ENCODE measurements at places on chromosomes 4 and X.
A peak's percentile ranks its signal among the peaks of the same experiment; 100 is the strongest.

DNA sequence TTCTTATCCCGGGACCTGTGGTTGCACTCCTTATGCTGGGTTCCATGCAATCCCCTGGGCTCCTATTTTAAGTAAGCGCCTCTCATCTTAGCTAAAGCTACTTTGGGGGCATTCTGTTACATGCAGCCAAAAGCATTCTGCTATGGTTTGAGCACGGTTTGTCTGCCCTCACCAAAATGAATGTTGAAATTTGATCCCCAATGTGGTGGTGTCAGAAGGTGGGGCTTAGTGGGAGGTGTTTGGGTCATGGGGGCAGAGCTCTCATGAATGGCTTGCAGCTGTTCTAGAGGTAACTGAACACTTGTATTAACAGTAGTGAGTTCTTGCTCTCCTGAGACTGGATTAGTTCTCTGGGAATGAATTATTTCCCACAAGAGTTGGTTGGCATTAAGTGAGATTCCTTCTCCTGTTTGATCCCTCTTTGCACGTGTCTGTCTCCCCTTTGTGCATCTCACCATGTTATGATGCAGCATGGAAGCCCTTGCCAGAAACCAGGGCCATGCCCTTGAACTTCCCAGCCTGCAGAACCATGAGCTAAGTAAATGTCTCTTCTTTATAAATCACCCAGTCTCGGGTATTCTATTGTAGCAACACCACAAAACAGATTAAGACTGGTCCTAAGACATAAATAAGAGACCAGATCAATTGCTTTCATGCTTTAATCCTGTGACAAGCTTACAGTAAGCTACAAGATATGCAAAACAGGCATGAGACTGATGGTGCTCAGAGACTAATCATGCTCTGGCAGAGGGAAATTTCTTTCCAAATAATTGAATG, 141.8 kb downstream of the TSPAN5 start:
- no peak for DNase-seq

DNA sequence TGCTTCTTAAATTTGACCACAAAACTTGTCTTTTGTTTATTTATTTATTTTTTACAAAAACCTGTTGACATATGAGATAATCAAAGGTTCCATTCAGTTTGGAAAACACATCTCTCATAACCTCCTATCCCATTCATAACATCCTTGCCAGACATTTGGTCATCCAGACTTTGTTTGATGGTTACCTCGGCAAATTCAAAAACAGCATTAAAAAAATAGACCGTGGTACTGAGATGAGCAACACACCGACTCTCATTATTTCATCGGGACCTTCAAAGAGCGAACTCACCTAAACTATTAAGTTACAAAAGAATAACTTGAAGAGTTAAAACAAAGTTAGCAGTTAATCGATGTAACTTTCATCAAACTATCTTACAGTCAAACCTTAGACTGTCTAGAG, 85.8 kb upstream of the RPS6KA3 start:
- no peak for DNase-seq

- DNase-seq: peak; percentile 3
These were observed 68.1 kb upstream of the FTHL17 start for GRCh38 chrX:31139961-31140360.

DNA sequence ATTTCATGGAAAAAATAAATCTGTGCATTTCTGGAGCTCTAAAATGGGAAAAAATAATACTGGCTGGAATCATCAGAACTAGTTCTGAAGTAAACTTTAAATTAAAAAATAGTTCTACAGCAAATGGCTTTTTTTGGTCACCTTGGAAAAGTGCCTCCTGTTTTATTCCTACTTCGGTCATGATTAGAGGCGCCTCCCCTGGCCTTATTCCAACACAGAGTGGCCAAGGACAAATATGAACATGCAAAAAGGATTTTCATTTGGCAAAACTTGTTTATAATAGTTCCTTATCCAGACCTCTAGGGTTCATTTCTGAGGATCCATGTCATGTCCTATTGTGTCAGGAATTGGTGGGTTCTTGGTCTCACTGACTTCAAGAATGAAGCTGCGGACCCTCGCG, 11.1 kb upstream of the KLF8 start:
- DNase-seq: no peak

DNA sequence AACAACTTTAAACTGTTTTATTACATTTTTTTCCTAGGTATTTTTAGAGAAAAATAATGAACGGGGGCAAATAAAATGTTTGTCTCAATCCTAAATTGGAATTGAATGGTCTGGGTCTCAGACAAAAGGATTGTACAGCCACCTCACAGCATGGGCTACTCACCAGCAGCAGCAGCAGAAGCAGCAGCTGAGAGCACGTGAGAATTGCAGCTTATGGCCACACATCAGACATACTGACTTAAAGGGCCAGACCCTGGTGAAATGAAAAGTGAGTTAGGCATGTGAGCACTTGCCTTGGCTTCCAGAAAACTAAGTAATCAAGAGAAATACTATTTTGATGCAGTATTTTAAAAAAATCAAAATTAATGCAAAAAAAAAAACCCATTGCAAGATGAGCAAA, 56.6 kb downstream of the AASDH start:
- DNase-seq: no peak

DNA sequence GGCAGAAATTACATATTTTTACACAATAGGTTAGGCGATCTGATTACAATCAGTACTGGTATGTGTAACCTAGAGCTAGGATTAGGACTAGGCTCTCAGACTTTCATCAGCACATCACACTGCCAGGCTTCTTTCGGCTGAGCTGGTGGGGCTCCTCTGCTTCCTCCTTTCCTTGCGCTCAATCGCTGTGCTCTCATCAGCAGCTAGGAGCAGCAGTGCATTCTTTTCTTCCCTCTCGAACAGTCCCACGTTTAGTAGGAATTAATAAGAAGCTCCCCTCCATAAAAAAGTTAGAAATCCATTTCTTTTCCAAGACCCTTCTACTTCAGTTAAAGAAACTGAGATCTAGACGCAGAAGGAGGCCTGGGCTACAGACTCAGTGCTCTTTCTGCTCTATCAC, 350.4 kb downstream of the SPRY1 start:
- DNase-seq: peak; percentile 5

GRCh38 chr4:165793236-165793635, 79.8 kb upstream of the TLL1 start:
- DNase-seq: no peak

DNA sequence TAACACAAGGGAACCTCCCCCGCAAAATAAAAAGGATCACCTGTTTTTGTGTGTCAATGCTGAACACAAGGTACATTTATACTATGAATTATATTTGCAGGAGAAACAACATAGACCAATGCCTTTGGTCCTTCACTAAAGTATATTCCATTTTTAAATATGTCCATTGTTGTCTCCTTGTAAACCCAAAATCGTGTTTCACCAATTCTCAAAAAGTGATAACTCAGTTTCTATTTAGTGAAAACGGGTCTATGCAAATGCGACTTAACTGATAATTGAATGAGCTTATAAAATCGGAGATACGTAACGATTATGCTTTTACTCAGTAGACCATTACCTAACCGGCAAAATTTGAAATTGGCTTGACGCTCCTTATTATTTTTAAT, 2.1 kb downstream of the BRWD3 start:
- no peak for DNase-seq
